Activated effector memory CD4-positive, alpha-beta T cell treated with anti-CD3 and anti-CD28 coated beads, Interleukin-2, amount 50 U/mL, for 16 hours (primary cell): ENCODE measurements at places on chromosomes 4 and X.
A peak's percentile ranks its signal among the peaks of the same experiment; 100 is the strongest.

- no peak for DNase-seq
Measured at GRCh38 chr4:6049985-6050384, 31.8 kb upstream of the C4orf50 start.

GRCh38 chrX:38175139-38175538, 45.5 kb downstream of the SRPX start:
- no peak for DNase-seq

GRCh38 chr4:26719954-26720552, 136.2 kb downstream of the TBC1D19 start:
- DNase-seq, result no peak

- DNase-seq, result no peak
Measured at GRCh38 chr4:112402098-112402497, 104.9 kb downstream of the ALPK1 start.

DNA sequence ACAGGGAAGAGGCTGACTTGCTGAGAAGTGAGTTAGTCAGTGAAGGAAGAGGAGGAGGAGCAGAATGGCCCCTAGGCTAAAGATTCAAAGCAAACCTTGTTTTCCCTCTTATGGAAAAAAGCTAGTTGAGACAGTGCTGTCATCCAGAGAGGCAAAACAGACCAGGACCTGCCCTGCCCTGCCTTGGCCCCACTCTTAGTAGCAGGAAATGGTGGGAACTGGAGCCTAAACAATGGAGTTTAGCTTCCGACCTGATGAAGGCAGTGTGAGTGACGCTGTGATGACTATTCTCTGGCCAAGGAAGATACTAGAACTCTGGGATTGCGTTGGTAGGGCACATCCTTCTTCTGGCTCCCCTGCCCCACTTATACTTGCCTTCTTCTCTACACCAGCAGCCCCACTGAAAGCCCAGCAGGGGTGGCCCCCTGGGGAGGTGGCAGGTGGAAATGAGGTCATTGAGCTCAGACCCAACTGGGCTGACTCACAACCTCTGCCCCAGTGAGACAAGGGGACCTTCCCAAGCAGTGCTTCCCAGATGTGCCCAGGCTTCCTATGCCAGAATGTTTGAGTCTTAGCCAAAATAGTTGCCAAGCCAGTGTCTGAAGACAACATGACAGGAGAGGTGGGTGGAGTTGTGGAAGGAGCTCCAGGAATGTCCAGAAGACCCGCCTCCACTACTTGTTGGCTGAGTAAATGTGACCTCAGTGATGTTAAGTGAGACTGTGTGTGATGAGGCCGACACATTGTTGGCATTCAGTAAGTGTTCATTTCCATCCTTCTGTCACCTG, 38.8 kb downstream of the MSN start:
- DNase-seq, result peak; percentile 80

- DNase-seq, result no peak
Measured at GRCh38 chrX:14274691-14275090, 245.0 kb upstream of the GEMIN8 start.

GRCh38 chrX:6959006-6959405, 188.5 kb upstream of the STS start:
- DNase-seq, result no peak

DNA sequence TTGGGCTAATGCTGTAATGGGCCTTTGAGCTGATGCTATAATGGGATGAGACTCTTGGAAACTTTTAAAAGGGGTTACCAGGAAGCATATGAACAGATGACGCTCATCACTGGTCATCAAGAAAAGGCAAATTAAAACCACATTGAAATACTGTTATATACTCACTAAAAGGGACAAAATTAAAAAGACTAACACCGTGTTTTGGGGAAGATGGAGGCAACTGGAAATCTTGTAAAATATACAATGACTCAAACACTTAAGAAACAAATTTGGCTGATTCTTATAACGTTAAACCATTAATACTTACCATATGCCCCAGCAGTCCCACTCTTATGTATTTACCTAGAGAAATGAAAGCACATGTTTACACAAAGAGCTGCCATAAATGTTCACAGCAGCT, 207.2 kb upstream of the GPRIN3 start:
- DNase-seq, result no peak

GRCh38 chr4:89258506-89258905, 49.1 kb downstream of the GPRIN3 start:
- no peak for DNase-seq

DNA sequence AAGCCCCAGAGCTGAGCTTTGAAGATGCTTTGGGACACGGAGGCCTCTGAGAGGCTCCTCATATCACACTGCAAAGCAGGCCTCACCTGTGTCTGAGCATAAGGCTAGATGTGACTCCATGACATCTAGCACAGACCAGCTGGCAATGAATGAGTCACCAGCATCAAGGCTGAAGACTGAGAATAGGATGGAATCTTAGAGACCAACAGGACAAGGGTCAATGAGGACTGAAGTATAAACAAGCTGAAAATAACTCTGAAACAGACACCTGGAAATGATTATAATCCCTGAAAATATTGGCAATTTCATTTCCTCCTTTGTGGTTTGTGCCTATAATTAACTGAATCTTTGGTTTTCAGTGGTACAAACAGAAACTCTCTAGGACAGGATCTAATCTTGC, 87.1 kb upstream of the PRPS1 start:
- DNase-seq, result no peak

GRCh38 chr4:158833602-158834001, 64.8 kb downstream of the FNIP2 start:
- DNase-seq, result no peak

DNA sequence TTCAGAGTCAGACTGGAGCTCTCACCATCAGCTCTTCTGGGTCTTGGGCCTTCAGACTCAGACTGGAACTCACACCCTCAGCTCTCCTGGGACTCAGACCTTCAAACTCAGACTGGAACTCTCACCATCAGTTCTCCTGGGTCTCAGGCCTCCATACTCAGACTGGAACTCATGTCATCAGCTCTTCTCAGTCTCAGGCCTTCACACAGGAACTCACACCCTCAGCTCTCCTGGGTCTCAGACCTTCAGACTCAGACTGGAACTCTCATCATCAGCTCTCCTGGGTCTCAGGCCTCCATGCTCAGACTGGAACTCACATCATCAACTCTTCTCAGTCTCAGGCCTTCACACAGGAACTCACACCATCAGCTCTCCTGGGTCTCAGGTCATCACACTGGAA, 147.2 kb upstream of the MXRA5 start:
- no peak for DNase-seq

DNA sequence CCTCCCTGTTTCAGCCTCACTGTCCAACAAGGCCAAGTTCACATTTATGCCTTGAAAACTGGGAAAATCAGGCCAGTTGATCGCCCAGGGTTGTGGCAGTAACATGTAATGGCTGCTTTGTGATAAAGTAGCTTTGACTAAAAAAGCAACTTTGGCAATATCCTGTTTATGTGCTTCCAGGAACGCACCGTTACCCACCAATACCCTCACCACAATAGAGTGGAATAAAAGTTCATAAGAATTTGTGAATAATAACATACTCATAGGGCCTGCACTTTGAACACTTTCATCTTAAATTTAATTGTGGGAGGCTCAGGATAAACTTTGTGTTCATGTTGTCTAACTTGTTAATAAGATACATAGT, 80.7 kb upstream of the MAML3 start:
- no peak for DNase-seq

- no peak for DNase-seq
Measured at GRCh38 chr4:44535981-44536380, 87.4 kb upstream of the KCTD8 start.

- no peak for DNase-seq
Measured at GRCh38 chr4:80811406-80811805, 219.1 kb upstream of the BMP3 start.

- DNase-seq, result no peak
Measured at GRCh38 chr4:142615324-142615665, 230.8 kb downstream of the INPP4B start.

DNA sequence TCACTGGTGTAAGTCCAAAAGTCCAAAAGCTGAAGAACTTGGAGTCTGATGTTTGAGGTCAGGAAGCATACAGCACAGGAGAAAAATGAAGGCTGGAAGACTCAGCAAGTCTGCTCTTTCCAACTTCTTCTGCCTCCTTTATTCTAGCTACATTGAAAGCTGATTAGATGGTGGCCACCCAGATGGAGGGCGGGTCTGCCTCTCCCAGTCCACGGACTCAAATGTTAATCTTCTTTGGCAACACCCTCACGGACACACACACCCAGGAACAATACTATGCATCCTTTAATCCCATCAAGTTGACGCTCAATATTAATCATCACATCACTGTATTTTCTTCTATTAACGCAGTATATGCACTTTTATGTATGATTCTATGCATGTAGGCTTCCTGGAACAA, 931.6 kb upstream of the GRIA3 start:
- no peak for DNase-seq

GRCh38 chrX:19040373-19040772, 56.5 kb upstream of the PHKA2 start:
- no peak for DNase-seq

DNA sequence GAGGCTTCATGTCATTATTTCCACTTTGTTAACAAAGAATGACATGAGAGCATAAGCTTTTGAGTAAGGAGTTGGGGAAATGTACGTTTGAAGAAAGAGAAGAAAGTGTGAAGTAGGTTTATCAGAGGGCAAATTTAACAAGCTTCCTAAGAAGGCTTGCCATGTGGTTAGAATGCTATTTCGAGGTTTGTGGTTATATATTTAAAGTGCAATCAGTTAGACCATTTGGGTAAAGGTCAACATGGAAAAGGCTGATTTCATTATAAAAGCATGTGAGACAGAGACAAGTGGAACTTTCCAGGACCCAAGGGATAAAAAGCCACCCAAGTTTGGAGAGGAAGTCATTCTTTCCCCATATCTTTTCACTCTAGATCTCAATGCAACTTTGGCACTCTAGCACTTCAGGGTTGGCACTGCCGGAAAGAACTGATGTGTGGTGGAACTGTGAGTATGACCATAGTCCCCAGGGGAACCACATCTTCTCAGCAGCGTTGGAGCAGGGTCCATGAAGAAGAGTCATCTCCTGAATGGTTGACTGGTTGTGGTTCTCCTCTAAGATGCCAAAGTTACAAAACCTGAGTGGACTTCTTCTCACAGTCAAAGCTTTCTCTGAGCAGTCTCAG, 529.9 kb downstream of the MID1IP1 start:
- DNase-seq, result no peak

GRCh38 chrX:71514367-71515037, 18.4 kb upstream of the OGT start:
- DNase-seq, result no peak

GRCh38 chr4:5420266-5420665, 288.1 kb downstream of the EVC2 start:
- no peak for DNase-seq

DNA sequence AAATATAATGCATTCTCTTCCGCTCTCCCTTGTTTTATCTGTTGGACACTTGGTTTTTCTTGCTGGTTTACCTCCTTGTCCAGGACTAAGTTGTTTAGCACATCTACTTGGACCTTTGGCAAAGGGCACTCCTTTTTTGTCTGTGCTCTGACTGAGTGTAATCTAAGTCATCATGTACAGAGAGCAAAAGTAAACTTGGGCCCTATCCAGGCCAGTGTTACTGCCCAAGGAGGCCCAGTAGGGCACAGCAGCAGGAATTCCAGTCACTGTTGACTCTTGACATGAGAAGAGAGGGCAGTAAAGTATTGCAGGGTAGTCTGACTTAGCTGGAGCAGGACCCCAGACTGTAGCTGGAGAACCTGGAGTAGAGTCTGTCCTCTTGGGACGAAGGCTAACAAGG, 445.5 kb downstream of the ZIC3 start:
- no peak for DNase-seq

DNA sequence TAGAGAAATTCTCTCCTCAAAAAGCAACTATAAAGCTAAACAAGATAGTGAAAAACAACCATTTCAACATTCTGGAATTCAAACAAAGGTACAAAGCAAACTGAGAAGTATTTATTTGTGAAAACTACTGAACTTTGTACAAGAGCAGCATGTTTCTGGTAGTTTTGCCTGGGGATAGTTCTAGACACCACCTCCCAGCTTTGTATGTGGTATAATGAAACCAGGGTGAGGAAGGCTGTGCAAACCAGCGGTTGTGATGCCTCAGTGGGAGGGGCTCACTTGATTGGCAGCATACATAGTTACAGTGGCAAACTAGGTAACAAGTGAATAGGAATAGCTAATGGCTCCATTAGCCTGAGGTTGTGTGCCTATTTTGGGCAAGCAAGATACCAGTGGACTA, 18.6 kb upstream of the FRMD7 start:
- DNase-seq, result no peak

DNA sequence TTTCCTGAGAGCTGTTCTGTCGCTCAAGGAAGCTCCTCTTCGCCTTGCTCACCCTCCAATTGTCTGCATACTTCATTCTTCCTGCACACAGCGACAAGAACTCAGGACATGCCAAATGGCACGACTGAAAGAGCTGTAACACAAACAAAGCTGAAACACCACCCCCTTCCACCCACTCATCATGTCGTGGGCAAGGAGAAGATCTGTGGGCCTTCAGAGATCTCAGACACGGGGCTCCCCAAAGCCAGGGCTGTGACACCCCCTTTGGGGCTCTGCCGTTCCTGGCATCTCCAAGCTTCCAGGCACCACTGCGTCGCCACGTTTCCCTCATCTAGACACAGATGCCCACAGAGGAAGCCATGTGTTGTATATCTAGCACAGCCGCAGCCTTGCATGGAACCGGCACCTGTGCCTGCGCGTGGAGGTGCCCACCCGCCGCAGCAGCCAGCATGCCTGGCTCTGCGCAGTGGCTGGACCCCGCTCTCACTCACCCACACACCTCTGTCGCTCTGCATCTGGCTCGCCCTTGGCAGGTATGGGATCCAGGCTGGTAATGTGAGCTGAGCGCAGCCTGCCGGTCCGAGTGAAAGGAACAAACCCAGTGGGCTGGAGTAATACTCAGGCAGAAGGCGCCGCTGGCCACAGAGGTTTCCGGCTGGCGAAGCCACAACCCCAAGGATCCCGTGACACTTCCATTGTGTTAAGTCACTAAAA, 676.4 kb upstream of the INTU start:
- no peak for DNase-seq

- DNase-seq, result no peak
Measured at GRCh38 chr4:138494931-138495330, 252.8 kb upstream of the SLC7A11 start.

- no peak for DNase-seq
Measured at GRCh38 chr4:21806991-21807390, 141.6 kb downstream of the KCNIP4 start.

- DNase-seq, result no peak
Measured at GRCh38 chrX:11553594-11553993, 112.1 kb downstream of the ARHGAP6 start.

- DNase-seq, result no peak
Measured at GRCh38 chr4:25727711-25728493, 72.3 kb downstream of the SLC34A2 start.

- peak; percentile 70 for DNase-seq
Measured at GRCh38 chrX:97563531-97564133, 679.9 kb downstream of the RPA4 start.

DNA sequence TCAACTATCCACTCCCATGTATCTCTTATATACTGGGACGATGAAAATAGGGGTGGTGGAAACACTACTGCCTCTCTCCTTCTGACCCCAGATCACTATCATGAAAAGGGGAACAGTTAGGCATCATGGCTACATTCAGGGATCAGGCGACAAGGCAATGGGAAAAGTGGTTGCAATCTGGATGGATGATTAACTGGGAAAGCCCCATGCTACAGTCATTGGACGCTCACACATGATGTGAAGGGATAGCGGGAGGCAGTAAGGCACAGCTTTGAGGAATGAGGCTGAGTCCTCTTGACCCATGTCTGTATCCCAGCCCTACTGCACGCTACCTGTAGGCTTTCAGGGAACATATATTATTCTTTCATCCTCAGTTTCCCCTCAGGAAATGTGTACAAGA, 10.2 kb downstream of the GASK1B start:
- no peak for DNase-seq
